ENCODE measurements at places on chromosomes 6 and 20.
A peak's percentile ranks its signal among the peaks of the same experiment; 100 is the strongest.

DNA sequence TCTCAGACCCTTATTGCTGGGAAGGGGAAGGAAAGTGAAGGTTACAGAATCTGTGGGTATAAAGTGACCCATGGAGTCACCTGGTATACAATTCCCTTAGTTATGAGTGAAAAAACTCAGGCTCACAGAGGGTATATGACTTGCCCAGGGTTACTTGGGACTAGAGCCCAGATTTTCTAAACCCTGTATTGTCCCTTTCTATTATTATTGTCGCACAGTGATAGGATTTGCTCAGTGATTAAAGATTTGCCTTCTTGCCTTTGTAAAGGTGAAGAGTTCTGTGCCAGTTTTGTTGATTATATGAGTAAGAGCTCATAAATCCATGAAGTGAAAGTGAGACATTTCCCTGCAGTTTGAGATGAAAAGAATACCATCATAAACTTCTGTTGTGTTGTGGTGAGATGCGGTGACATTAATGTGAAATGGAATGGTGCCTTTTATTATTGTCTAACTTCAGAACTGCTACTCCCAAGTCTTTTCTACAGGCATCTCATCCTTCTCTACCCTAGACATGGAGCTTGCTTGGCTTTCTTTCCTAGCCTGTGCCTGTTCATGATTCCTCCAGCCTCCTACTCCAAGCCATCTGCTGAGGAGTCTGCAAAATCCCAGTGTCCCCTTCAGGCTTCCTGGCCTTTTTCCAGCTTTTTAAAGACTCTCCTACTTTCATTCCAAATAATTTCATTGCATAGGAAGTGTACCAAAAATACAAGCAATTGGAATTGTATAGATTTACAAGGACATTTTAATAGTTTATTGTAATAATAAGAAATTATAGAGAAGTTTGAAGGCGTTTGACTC lies 33.5 kb upstream of the ADIG start:
- DNase-seq = no peak

DNA sequence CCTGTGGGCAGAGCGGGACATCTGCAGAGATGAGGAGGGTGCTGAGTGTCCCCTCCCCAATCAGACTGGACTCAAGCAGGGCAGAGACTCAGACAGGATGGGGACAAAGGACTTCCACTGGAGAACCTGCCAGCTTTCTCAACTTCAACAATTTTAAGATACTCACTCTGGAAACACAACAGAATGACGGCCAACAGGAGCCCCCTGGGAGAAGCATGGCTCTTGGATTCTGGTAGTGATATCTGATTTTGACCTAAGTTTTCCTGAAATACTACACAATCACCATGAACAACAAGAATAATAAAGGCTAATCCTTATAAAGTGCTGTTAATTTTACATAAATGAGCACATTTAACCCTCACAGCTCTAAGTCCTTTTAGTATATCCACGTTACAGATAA lies 83.5 kb upstream of the PLEKHG1 start:
- no peak for DNase-seq

GRCh38 chr6:88339761-88340160 lies 173.6 kb upstream of the CNR1 start:
- no peak for DNase-seq

DNA sequence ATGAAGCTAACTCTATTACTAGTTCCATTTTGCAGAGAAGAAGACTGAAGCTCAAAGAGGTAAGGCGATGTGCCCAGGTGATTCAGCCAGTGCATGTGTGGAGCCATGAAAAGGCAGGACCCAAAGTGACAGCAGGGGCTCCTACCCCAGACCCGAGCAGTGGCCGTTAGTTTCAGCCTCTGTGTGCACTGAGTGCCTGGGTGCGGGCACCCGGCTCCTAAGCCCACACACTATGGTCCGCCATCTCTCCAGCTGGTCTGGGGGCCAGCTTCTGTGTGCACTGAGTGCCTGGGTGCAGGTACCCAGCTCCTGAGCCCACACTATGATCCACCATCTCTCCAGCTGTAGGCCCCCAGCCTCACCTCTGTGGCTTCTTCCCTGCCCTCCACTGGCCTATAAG lies 123.5 kb upstream of the CST7 start:
- DNase-seq = no peak

- DNase-seq = no peak
Measured at GRCh38 chr6:134199848-134200606, 117.9 kb downstream of the SGK1 start.

- no peak for DNase-seq
Measured at GRCh38 chr20:32480371-32481241, 104.5 kb downstream of the NOL4L start.

DNA sequence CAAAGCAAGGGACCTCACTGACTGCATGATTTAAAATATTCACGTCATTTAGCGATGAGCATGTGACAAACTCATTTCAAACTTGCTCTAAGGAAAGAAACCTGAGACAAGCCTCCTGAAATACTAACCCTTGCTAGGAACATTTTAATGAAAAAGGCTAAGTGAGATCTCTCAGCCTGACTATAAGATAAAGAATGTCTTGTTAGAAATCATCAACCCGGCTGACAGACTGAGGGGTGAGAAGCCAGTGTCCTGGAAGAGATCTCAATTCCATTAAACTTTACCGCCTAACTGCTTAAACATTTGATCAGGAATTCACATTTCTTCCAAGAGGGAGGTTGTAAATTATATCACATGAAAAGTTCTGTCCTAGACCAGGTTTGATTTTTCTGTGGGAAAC lies 274.8 kb upstream of the EXOC2 start:
- DNase-seq = no peak

DNA sequence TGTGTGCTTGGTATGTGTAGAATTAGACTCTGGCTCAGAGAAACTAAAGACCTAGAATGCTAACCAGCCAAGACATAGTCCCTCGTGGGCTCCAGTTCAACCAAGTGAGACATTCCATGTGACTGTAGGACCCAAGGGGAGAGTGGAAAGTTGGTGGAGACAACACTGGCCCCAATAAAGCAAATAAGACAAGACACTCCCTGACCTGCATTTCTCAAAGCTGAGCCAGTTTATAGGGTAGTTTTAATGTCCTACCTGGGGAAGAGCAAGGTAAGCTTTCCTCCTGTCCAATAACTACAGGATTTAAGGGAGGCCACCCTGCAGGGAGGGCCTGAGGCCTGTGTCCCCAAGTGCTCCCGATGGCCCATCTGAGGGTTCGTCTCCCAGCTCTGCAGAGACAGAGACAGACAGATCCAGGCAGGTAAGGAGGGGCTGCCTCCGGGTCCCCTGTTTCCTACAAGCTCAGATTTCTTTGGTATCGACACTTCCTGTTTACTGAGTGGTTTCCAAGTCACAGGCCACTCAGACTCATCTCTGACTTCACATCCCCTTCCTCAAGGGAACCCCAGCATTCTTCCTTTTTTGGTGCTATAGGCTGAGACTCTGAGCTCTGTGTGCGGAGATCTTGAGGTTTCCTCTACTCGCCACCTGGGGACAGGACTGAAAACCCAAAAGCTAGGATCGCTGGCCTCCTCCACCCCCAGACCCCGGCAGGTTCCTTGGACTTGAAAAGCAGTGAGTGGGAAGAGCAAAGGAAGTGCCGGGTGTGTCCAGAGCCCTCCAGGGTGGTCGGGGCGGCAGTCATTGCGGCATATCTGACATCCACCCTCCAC lies 92.4 kb downstream of the PRND start:
- DNase-seq = peak; percentile 86

DNA sequence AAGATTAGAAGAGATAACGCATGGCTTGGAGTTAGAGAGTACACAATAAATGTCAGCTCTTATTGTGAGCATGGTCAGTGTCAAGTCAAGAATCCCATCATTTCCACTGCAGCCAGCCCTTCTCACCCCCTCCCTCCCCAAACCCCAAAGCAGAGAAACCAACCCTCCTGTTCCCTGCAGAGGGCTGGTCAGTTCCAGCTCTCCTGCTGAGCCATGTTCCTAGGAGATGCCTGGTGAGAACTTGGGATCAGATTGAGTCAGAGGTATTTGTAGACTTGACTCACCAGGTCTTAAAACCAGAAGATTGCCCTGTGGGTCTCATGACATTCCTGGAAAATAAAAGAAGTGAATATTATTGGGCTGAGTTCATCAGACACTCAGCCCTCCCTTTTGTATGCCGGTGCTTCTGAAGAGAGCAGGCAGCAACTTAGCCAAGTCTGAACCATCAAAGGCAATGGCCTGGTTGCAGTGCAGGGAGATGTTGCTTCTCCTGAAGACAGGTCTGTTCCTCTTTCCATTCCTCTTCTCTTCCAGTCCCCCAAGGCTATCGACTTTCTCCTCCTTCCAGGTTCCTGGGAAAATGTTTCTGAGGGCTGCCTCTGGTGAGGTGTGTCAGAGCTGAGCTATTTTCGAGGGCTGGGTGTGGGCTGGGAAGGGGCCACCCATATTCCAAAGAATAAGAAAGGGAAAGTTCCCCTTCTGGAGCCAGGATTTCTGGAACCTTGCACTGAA lies 278.2 kb upstream of the SUPT3H start:
- DNase-seq = no peak

DNA sequence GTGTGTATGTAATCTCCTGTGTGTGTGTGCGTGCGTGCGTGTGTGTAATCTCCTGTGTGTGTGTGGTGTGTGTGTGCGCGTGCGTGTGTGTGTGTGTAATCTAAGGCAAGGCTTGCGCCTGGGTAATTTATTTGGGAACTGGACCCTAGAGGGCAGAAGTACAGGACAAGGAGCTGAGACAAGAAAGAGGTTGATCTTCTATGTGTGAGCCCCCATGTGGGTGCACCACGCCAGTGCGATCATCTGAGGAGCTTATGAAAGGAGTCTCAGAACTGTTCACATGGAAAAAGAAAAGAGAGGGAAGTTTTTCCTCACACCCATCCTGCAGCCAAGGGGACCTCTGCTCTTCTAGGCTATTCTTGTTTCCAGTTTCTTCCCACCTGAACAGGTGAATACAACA lies 220.1 kb upstream of the GGTLC1 start:
- DNase-seq = no peak

DNA sequence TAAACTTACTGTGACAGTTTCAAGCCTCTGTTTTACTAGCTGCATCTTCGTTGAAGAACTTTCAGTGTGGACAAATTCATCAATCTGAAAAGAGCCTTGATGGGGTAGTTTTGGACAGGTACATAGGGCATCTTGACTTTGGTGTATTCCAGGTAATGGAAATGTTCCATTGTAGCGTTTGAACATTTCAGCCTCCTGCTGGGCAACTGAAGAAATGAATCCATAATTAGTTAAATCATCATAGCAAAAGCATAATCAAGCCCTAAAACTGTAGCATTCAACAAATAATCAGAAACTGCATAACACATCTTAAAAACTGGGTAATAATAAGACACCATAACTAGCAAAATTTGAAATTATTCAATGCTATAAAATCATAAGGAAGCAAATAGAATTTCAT lies 86.2 kb downstream of the AHI1 start:
- no peak for DNase-seq

DNA sequence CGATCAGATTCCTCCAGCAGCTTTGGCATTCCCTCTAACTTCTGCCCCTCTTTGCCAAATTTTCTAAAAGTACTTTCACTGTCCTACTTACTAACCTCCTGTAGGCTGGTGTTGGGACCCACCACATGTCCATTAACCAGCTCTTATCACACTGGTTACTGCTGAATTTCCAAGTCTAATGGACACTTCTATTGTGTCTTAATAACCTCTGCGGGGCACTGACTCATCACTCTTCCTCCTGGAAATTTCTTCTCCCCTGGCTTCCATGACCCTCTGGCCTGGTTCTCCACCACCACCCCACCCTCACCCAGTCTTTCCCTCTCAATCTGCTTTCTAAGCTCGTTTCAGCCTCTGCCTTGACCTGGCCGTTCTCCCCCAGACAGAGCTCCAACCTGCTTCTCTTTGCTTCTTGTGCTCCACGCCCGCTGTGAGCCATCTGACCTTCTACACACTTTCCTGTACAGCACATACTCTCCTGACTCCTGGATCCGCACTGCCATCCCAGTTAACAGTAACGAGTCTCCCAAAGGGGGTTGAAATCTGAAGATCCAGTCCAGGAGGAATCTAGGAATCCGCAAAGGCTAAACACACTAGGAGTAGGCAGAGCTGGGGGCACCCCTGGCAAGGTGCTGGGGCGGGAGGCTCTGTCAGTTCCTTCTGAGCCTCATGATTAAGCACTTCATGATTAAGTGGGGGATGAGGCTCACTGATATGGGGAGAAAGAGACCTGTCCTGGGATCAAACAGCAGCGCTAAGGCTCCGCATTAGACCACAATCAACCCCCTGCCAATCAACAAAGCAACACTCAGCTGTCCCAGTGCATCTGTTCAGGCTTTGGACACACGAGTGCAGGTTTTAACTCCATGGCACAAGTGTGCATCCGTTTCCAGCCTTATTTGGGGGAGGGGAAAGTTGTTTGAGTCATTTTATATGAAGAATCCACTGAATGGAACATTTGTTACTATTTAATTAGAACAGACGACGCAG lies 146.3 kb downstream of the LY86 start:
- DNase-seq = no peak

Data from CD4-positive, alpha-beta T cell treated with Interleukin-1 beta for 1 hour (primary cell).